ENCODE measurements at places on chromosomes 1 and 21.

GRCh38 chr1:18731591-18732235 lies 101.1 kb downstream of the PAX7 start:
- DNase-seq, result no peak

GRCh38 chr1:42189931-42190853 lies 25.6 kb upstream of the GUCA2A start:
- no peak for DNase-seq

- no peak for DNase-seq
These were observed 23.8 kb downstream of the ATP8B2 start for GRCh38 chr1:154349121-154349520.

- DNase-seq, result no peak
These were observed 3.7 kb downstream of the RSPO1 start for GRCh38 chr1:37631036-37631435.
